ENCODE measurements at places on chromosomes 7 and 10.

DNA sequence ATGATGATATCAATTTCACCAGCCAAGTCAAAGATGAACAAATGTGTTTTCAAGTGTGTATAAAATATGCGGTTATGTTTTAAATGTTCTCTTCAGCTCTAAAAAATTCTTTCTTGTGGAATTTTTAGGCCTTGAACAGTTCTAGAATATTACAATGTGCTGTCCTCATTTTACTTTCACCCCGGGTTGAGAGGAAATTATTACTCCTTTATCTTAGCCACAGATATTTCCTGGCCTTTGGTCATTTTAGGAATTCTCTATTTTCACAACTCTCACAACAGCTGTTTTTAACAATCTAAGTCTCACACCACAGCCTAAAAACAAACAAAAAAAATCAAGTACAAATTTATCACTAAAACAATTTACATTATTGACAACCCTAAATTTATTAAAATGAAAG is 112.2 kb upstream of the HGF start:
- no peak for DNase-seq

- DNase-seq: no peak
Observed at GRCh38 chr10:47288916-47289495, 11.0 kb upstream of the GDF10 start.

DNA sequence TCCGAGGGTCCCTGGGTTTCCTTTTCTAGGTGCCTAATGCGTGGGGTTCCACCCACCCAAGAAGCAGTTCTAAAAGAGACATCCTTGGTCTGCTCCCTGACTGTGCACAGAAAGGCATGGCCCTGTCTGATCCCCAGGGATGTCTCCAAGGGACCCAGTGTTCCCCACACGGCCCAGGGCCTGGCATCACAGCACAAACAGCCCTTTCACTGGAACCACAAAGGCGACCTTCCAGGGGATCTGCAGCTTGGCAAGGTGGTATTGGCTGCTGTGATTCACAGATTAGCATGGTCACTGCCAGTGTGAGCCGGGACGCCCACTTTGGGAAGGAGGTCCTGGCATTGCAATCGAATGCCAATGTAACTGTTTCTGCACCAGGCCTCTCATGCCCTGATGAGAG is 6.4 kb downstream of the KCNMA1 start:
- DNase-seq: no peak

GRCh38 chr10:3095373-3096139 is 28.2 kb downstream of the PFKP start:
- no peak for DNase-seq

DNA sequence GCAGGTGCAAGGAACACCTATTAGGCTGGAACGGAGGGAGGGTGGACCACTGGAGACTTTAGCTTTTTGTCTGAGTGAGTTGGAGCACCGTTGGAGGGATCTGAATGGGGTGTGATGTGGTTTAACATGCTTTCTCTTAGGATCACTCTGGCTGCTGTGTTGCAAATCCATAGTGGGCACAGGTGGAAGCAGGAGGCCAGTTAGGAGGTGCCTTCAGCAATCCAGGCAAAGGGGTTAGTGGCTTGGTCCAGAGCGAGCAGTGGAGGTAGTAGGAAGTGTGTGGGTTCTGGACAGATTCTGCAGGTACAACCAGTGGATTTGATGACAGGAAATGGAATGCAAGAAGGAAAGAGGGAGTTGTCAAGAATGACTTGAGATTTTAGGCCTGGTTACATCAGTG is 95.0 kb downstream of the MMRN2 start:
- no peak for DNase-seq

DNA sequence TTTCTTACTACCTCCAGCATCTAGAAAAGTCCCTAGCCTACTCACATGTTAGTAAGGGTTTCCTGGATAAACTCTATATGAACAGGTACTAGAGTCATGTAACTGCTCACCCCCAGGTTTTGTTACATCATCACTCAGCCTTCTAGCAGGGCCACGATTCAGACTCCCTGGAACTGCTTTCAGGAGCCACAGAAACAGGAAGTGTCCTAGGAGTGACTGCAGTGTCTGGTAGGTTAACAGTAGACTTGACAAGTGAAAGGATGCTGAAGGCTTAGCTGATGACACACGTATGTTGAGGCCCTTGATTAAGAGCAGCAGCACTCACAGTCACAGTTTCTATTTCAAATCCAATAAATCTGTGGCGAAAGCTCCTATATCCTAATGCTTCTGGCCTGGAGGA is 101.2 kb downstream of the DNMBP start:
- no peak for DNase-seq

- no peak for DNase-seq
Observed at GRCh38 chr7:134098072-134098471, 29.1 kb upstream of the LRGUK start.

GRCh38 chr7:148327379-148327778 is 263.2 kb upstream of the C7orf33 start:
- no peak for DNase-seq

All from NCI-H748 treated with DMSO at 0.1 percent for 48 hours (cell line).